ENCODE measurements at places on chromosomes 6 and 20. TPM values are rescaled to one million over a fixed set of nuclear protein-coding genes. Genes with fewer than 3 reads are reported as not detected.

The HDGFL1 gene
- total RNA-seq, result not detected

The HLA-DOB gene
- 2.8 TPM for total RNA-seq

The CARMIL1 gene
- 22.2 TPM for total RNA-seq

The PRPH2 gene
- total RNA-seq, result 1.9 TPM

The NUDT3 gene
- 21.1 TPM for total RNA-seq

The ESF1 gene
- total RNA-seq, result 13.0 TPM

The ACSS1 gene
- total RNA-seq, result 40.7 TPM

Data from left lung (tissue), 14 donors.